Mammary epithelial cell (primary cell): ENCODE measurements at places on chromosomes 3 and 15. TPM values are rescaled to one million over a fixed set of nuclear protein-coding genes. Genes with fewer than 3 reads are reported as not detected.

DLEC1 gene
- not detected for polyA plus RNA-seq

IMPG2 gene
- polyA plus RNA-seq = 0.05 TPM

LRRC49 gene
- polyA plus RNA-seq = 4.3 TPM

HIGD2B gene
- polyA plus RNA-seq = not detected

EFCC1 gene
- polyA plus RNA-seq = not detected

DPPA2 gene
- not detected for polyA plus RNA-seq

CD200 gene
- polyA plus RNA-seq = 4.2 TPM
